ENCODE measurements at places on chromosomes 7 and 10.

DNA sequence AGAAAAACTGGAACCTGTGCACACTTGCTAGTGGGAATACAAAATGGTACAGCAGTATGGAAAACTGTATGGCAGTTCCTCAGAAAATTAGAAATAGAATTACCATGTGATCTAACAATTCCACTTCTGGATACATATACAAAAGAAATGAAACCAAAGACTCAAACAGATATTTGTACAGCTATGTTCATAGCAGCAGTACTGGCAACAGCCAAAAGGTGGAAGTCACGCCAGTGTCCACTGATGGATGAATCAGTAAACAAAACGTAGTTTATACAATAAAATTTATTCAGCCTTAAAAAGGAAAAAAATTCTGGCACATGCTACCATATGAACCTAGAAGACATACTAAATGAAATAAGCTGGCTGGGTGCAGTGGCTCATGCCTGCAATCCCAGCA is 23.0 kb downstream of the IDE start:
- DNase-seq: no peak

DNA sequence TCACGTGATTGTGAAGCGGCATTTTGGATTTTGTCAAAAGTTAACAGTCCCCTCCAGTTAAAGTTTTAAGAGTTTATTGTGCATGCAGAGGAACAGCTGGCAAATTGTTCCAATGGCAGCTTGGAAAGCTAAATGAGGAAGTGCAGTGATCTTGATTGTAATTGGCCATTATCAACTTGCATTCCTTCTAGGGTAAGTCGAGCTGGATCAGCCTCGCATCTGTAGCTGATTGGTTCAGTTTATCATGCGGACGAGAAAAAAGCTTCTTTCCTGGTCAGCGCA is 566 bp downstream of the ZNF789 start:
- DNase-seq: peak; percentile 94

DNA sequence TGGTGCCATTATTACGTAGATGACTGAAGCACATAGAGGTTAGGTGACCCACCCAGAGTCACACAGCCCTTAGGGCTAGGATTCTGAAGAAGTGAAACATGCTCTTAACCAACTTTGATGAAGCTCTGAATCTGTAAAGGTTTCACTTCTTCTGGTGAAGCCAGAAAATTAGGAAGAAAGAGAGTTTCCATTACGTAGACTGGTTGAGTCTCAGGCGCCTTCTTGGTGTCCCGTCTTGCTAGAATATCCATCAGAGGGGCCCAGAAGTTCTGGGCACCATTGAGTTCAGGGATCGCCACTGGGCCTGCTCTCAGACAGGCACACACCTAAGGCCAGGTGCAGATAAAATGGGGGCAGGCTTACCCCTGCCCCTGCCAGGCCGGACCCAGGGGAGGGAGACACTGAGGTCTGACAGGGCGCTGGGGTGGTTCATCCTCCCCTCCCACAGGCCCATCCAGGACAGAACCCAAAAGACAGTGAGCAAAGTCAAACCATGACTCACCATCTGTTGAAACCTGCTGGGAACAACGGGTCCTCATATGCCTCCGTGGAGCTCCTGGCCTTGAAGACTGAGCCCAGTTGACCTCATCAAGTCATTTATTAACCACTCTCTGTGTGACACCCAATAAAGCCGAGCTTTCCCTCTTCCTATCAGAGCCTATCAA is 33.2 kb downstream of the DRGX start:
- no peak for DNase-seq

- DNase-seq: no peak
These were observed 68.2 kb downstream of the CHST15 start for GRCh38 chr10:124025152-124025551.

DNA sequence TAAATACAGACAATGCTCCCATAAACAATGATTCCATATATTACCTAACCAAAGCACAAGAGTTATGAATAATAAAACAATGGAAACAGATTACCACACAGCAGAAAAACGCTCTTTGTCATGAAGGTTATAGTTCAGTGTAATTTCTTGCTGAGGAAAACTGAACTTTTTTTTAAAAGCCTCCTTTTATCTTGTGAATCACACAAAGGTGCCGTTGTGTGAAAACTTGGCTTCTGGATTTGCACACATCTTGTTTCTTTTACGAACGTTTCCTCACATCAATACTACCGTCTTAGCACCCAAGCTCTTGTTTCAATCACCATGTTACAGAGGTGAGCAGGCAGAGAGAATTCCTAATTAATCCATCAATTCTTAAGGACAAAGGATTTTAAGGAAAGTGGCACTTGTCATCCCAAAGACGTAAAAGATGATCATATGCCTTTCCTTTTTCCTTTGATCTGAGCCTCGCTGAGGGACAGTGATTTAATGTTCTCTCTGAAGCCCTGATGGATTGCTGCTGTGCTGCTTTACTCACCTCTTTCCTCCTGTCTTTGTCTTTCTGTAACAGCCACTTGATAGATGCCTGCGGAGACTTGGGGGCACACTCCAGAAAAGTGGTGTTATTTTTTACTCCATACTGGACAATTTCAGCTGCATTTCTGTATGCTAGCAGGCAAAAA is 110.1 kb downstream of the CD36 start:
- DNase-seq: no peak

DNA sequence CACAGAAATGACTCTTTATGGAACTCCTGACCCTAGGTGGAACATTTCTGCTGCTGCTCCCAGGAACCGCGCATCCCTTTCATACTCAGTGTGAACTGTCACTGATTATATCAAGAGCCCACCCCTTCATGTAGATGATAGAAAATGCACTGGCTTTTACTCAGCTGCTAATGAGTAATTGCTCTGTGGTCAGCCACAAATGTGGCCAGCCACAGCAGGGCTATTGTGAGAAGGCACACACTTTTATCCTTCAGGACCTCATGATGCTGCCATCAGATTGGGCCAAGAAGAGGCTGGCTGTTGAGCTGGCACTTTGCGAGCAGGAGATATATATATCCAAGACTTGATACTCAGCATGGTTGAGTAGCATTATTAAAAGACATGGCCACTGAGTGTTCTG is 124.7 kb downstream of the CFAP58 start:
- peak; percentile 8 for DNase-seq

- DNase-seq: peak; percentile 13
These were observed 69.0 kb downstream of the CREB3L2 start for GRCh38 chr7:137932881-137933269.

DNA sequence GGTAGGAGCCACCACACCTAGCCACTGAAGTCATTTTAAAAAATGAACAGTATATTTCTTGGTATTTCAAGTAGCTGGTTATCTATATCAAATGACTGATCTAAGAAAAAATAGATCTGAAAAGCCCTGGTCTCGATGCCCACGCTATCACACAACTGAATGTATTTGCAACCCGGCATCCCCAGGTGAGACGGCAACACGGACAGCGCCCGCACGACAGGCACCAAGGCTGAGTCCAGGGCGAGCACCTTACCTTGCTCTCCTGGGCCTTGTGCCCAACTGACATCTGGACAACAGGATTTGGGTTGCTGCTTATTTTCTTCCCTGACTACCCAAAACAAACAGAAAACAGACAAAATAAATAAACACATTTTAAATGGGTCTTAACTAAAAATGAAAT is 44.8 kb upstream of the NCAPG2 start:
- no peak for DNase-seq

DNA sequence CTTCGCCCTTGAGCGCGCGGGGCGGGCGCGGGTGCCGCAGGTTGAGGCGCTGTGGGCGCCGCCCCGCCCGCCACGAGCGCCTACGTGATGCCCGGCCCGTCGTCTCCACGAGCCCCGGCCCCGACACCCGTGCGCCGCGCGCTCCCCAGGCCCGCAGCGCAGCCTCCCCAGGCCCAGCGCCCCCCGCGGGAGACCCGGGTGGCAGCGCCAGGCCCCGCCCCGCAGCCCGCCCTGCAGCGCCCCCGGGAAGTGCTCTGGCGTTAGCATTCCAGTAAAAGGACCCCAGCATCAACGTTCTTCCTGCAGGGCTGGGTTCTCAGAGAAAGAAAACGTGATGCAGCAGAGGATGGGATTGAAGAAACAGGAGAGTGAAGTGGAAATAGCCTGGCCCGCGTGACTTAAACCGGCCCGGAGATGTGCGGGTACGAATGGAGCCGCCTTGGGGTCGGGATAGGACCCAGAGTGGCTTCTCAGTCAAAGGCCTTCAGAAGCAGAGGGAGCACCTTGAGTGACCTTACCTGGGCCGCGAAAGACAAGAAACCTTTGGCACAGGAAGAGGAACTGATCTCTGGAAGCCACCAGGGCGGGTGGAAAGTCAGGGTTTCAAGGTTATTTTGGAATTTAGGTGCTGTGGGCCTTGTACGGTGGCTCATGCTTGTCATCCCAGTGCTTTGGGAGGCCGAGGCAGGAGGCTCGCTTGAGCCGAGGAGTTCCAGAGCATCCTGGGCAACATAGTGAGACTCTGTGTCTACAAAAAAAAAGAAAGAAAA is 1.8 kb downstream of the PFKP start:
- peak; percentile 44 for DNase-seq

DNA sequence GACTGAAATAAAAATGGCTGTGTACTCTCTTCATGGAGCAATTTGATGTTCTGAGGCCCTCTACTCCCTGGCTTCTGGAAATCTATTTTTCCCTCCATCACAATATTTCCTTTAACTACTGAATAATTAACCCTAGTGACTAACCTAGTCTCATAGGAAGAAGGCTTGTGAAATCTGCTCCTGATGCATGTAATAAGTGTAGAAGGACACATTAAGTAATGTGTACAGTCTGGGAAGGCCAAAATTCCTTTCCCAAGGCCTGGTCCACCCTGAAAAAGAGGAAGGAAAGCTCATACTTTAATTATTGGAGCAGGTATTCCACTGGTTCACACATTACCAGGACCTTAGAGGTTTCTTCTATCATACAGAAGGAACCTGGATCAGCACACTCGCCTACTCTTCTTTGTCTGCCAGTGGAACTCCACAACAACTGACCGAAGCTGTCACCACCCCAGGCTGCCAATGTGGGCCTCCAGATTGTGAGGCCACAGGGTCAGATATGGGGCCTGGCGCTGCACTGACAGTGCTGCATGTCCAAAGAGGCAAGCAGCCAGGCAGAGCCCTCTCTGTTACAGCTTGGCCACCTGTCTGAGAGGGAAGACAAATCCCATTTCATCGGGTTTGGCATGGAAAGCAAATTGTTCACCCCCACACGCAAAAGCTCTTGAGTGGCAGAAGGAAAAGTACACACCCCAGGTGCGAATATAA is 54.4 kb upstream of the FAM133B start:
- peak; percentile 98 for DNase-seq

- no peak for DNase-seq
These were observed 13.4 kb upstream of the WDFY4 start for GRCh38 chr10:48670978-48671913.

All from OCI-M1 (cell line).